Muscle of leg (tissue), 16 donors: ENCODE measurements at places on chromosomes 7 and 10. TPM values are rescaled to one million over a fixed set of nuclear protein-coding genes. Genes with fewer than 3 reads are reported as not detected.

DNA sequence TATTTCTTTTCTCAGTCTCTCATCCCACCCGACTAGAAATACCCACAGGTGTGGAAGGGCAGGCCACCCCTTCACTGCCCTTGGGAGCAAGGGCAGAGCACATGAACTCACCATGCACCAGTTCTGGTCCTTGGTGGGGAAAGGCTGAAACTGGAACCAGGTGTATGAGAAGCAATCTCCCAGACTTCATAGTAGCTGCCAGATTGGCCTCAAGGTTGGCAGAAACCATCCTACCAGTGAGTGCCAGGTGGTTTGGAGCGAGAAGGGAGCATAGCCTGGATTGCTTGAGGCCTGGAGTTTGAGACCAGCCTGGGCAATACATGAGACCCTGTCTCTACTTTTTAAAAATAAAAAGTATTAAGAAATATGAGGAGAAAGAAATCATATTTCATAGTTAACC is 138.8 kb downstream of the LYZL1 start:
- no peak for DNase-seq
- no peak overlapping the region for H3K4me3 ChIP-seq
- peaks cover 23% of the 10 kb centered on the region for H3K36me3 ChIP-seq
- H3K4me1 ChIP-seq: no peaks in the 10 kb centered on the region
- H3K27ac ChIP-seq: no peak overlapping the region

FGFBP3 gene
- 0.84 TPM for total RNA-seq

GRCh38 chr10:56881218-56881617 is 520.2 kb upstream of the ZWINT start:
- H3K4me3 ChIP-seq: no peak overlapping the region
- no peaks in the 10 kb centered on the region for H3K36me3 ChIP-seq
- no peak overlapping the region for H3K27ac ChIP-seq
- H3K27me3 ChIP-seq: no peaks in the 10 kb centered on the region
- no peaks in the 10 kb centered on the region for H3K4me1 ChIP-seq

DNA sequence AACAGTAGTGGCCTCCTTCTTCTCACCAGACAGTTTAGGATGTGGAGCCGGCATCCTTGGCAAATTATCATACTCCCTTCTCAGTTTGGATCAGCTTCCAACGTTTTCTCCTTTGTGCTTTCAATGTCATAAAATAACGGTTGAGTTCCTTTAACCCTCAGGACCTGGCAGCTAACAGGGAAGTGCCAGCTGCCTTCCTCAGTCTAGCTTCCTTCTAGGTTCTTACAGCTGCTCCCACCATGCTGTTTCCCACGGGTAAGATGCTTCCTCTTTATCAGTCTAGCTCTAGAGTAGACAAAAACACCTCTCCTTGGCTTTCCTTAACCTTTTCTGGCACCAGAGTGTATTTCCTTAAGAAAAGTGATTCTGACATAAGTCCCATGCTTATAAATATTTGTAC is 33.2 kb downstream of the BLVRA start:
- H3K27ac ChIP-seq: no peak overlapping the region
- H3K4me1 ChIP-seq: no peaks in the 10 kb centered on the region
- no peak overlapping the region for H3K4me3 ChIP-seq
- peak; percentile 43 for DNase-seq
- no peaks in the 10 kb centered on the region for H3K27me3 ChIP-seq
- H3K36me3 ChIP-seq: peaks cover 39% of the 10 kb centered on the region

DNA sequence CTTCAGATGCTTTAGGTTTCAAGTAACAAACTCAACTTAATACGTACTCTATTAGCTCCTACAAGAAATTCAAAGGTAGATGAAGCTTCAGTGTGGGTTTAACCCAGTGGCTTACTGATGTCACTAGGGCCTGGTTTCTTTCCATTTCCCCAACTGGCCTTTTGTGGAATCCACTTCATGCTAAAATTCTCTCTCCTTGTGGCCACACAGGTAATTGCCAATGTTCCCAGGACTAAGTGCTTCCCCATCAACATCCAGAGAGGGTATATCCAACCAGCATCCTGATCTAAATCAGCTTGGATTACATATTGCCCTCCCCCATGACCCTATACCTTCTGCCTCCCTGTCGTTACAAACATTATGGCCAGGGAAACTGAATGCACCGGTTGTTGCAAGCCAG is 10.7 kb downstream of the FBXL13 start:
- H3K27ac ChIP-seq: no peak overlapping the region
- no peak overlapping the region for H3K4me3 ChIP-seq
- H3K4me1 ChIP-seq: no peaks in the 10 kb centered on the region
- no peaks in the 10 kb centered on the region for H3K36me3 ChIP-seq
- no peak for DNase-seq
